ENCODE measurements at places on chromosomes 5 and 9.

GRCh38 chr5:88254320-88254719 is 14.3 kb downstream of the TMEM161B start:
- no peak for DNase-seq

DNA sequence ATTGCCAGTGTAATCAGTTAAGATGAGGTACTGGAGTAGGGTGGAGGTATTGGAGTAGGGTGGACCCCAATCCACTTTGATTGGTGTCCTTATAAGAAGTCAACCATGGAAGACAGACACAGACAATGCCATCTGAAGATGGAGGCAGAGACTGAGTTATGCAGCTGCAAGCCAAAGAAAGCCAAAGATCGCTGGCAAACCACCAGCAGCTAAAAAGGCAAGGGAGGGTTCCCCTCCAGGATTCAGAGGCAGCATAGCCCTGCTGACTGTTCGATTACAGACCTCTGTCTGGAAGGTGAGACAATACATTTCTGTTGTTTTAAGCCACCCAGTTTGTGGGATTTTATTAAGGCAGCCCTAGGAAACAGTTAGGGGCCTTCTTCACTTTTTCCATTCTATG is 30.5 kb upstream of the CKMT2 start:
- DNase-seq: no peak

DNA sequence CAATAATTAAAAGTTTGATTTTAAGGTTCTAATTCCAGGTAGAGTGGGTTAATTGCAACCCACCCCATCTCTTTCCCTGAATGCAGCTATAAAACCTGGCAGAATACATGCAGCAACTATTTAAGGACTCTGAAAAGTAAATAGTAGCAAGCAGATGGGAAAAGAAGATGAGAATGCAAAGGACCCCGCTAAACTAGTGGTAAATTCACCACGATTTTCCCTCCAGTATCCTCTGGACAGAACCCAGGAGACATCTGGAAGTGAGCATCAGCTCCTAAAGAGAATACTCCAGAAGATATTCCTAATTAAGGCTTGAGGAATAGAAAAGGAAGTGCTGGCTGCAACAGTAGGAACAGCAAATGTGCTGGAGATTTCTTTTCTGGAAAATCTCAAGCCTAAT is 170.9 kb downstream of the FRMD3 start:
- DNase-seq: no peak

- DNase-seq: no peak
These were observed 7.4 kb upstream of the MRPS2 start for GRCh38 chr9:135492886-135493669.

DNA sequence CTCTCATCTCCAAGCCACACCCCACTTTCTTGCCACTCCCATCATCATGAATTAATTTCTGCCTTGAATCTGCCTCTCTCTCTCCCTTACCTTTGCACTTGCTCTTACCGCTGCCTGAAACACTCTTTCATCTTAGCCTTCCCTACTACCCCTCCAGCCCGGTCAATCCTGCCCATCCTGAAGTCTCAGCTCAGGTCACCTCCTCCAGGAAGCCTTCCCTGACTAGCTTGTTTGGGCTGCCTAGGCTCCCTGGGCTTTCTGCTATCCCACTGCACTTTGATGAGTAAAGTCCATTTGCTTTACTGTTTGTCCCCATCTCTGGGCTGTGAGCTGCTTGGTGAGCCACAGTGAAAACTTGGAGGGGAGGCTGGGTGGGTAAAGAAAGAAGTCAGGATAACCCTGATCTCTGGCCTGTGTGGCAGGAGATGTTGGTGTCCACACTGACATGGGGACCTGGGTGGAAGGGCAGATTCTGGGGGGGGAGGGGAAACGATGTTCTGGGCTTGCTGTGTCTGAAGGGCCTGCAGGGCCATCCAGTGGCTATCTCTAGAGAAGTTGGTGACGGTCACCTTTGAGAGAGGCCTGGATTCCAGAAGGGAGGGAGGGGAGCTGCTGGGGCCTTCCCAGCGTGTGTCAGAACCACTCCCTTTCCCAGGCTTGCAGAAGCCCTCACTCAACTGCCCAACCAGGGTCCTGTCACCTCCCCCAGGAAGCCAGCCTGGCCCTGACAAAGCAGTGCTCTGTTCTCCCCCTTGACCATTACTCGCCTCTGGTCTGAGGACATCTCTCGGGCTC is 75.0 kb upstream of the DAB2IP start:
- DNase-seq: no peak
